A549 treated with AZD2906 at 1 μM for 4 hours (cell line): ENCODE measurements at places on chromosomes 16 and 17. TPM values are rescaled to one million over a fixed set of nuclear protein-coding genes. Genes with fewer than 3 reads are reported as not detected.

INPP5K gene
- total RNA-seq: 23.3 to 25.6 TPM (median 25.2 TPM) in 5 replicates

CDT1 gene
- total RNA-seq: 28.6 to 34.7 TPM (median 33.6 TPM) in 5 replicates

KRTAP4-3 gene
- not detected in 5 replicates for total RNA-seq

LPO gene
- total RNA-seq: 0.06 to 0.10 TPM (median 0.08 TPM) in 4 of 5 replicates, not detected in the other

DHRS7C gene
- not detected in 5 replicates for total RNA-seq

CACNA1H gene
- 12.7 to 20.5 TPM (median 17.0 TPM) in 5 replicates for total RNA-seq

STAC2 gene
- 4.0 to 7.8 TPM (median 6.4 TPM) in 5 replicates for total RNA-seq

GPR142 gene
- total RNA-seq: not detected in 5 replicates

CLEC18C gene
- total RNA-seq: 0.05 to 0.11 TPM (median 0.08 TPM) in 4 of 5 replicates, not detected in the other

HAP1 gene
- total RNA-seq: 1.0 to 1.3 TPM (median 1.2 TPM) in 5 replicates

MYO15A gene
- total RNA-seq: 0.45 to 0.56 TPM (median 0.52 TPM) in 5 replicates

CTRB2 gene
- total RNA-seq: 0.16 TPM in 1 of 5 replicates, not detected in the others

TBC1D3B gene
- total RNA-seq: 1.8 to 3.6 TPM (median 3.1 TPM) in 5 replicates

TBX21 gene
- total RNA-seq: 0.18 to 0.25 TPM (median 0.23 TPM) in 5 replicates

IRF8 gene
- 0.34 to 0.43 TPM (median 0.37 TPM) in 5 replicates for total RNA-seq

KRT28 gene
- not detected in 5 replicates for total RNA-seq

SLFN11 gene
- total RNA-seq: 4.4 to 6.1 TPM (median 5.2 TPM) in 5 replicates

G6PC3 gene
- total RNA-seq: 116 to 174 TPM (median 167 TPM) in 5 replicates

USH1G gene
- 0.06 to 0.13 TPM (median 0.11 TPM) in 5 replicates for total RNA-seq

OR1E2 gene
- total RNA-seq: not detected in 5 replicates

ST6GALNAC1 gene
- 0.20 to 0.28 TPM (median 0.26 TPM) in 5 replicates for total RNA-seq

SLC52A1 gene
- 0.38 to 0.99 TPM (median 0.79 TPM) in 5 replicates for total RNA-seq

PDE6G gene
- 1.5 to 2.8 TPM (median 2.4 TPM) in 5 replicates for total RNA-seq

APPBP2 gene
- total RNA-seq: 12.4 to 17.9 TPM (median 16.5 TPM) in 5 replicates

CCL7 gene
- total RNA-seq: 0.11 to 0.25 TPM (median 0.22 TPM) in 5 replicates

MT1M gene
- 0.09 to 0.17 TPM in 2 of 5 replicates, not detected in the others for total RNA-seq

MPV17L gene
- 4.7 to 6.3 TPM (median 5.2 TPM) in 5 replicates for total RNA-seq
